LoVo (cell line): ENCODE measurements at places on chromosomes 1 and 21.

DNA sequence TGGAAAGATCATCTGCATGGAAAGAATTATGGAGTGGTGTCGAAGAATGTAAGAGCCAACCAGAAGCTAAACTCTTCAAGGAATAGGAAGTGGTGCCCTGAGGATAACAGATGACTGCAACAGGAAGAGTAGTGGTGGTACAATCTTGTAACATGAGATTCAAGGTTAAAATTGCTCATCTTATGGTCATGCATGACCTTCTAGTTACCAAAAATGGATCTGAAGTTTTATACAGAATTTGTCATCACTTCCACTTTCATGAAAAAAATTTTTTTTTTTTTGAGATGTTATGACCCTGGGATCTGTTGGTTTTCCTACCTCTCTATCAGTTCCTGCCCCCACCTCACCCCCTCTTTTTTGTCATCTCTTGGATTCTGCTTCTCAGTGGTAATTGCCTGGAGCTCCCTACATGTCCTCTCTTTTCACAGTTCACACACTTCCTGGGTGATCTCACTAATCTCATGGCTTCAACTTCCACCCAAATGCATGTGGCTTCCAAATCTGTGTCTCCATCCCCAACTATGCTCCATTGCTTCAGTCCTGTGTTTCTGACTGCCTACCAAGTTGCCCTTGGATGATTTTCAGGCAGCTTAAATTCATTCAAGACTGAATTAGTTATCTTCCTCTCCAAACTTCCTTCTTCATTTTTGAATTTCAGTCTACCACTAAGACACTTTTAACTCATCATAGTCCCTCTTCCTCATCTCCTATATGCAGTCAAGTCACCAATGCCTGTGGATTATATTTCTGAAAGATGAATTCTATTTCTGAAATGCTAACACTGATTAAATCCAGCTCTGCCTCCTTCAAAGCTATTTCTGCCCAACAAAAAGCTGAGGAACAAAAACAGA lies 48.4 kb downstream of the SLAMF6 start:
- DNase-seq, result no peak

GRCh38 chr1:21269461-21270085 lies 20.7 kb downstream of the ECE1 start:
- DNase-seq, result no peak

DNA sequence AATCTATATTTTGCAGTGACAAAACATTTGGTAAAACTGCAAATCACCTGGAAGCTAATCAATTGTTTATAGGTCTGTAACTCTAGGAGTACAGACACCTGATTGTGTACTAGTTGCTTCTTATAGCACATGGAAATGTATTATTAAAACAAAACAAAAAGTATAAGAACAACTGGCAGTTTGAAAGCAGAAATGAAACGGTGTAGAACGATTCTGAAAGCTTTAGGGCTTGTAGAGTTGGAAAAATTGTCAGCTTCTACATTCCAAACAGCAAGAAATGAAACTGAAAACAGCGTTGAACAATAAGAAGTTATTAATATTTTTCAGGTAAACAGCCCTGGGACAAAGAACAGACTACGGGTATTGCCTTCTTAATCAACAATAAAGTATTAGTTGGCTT lies 273.3 kb downstream of the OLFM3 start:
- DNase-seq, result no peak

GRCh38 chr1:153583976-153584375 lies 18.3 kb upstream of the S100A2 start:
- DNase-seq, result no peak

GRCh38 chr1:173886746-173887611 lies 18.8 kb downstream of the ZBTB37 start:
- DNase-seq, result no peak

- DNase-seq, result no peak
These were observed 202.9 kb downstream of the NCAM2 start for GRCh38 chr21:21200939-21201615.

- no peak for DNase-seq
These were observed 66.7 kb upstream of the AJAP1 start for GRCh38 chr1:4587721-4588120.
